ENCODE measurements at places on chromosomes 11 and 22.

DNA sequence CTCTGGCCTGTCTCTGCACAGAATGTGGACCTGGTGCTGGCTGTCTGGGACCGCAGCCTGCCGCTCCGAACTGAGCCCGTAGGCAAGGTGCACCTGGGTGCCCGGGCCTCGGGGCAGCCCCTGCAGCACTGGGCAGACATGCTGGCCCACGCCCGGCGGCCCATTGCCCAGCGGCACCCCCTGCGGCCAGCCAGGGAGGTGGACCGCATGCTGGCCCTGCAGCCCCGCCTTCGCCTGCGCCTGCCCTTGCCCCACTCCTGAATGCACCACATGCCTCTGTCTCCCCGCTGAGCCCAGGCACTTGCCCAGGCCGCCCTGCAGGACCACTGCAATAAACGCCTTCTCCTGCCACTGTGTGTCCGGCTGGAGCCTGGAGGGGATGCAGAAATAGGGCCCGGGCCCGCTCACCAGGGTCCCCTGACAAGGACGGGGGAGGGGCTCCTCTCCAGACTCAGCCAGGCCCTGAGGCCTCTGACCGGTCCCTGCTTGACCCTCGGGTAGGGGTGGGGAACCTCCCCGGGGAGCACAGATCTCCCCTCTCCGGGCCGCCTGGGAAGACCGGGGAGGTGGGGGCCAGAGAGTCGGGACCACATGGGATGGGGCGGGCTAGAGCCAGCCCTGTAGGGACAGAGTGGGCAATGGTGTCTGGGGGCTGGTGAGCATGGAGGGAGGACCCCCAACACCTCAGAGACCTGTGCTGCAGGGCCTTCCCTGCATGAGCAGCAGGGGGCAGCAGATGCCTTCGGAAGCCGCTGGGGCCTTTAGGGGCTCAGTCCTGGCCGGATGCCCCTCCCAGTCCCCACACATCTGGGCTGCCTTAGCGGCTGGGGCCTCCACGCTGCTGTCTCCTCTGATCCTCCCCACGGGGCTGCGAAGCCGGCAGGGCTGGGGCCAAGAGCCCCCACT is 1.4 kb upstream of the TNNI2 start:
- DNase-seq = peak; percentile 31

DNA sequence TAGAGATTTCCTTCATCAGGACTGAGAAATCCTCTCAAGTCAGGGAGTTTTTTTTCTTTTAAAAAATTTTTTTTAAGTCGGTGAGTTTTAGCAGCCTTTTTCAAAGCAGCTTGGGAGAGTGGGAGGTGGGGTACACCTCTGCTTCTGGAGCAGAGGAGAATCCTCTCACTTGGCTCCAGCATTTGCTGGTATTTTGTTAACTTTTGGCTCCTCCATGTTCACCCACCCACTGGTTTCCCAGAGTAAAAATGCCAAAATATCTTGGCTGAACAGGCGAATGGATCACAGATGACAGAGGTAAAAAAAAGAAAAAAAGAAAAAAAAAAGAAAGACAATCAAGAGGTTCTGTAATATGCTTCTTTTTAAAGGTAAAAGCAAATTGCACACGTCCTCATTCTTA is 68.0 kb downstream of the GAB2 start:
- DNase-seq = no peak

DNA sequence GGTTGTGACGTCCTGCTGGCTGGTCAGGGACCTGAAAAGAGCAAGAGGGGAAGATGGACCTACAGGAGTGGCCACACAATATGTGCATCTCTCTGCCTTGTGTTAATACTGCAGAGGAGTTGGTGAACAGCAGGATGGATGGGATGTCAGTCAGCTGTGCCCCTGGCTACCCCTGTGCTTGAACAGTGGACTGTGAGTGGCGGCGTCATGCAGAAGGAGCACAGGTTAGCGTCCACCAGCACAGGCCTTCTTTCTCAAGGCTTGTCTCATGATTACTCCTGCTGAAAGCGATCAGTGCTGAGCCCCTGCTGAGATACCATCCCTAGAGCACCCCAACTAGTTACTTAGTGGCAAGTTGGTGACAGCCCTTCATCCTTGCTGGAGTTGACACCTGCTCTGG is 3.8 kb upstream of the CHKB start:
- no peak for DNase-seq

GRCh38 chr11:81829976-81830375 is 903.7 kb downstream of the FAM181B start:
- no peak for DNase-seq

- no peak for DNase-seq
Measured at GRCh38 chr11:370070-370941, 1.0 kb downstream of the B4GALNT4 start.

GRCh38 chr22:45238076-45238956 is 2.4 kb downstream of the KIAA0930 start:
- DNase-seq = peak; percentile 23

GRCh38 chr11:119320776-119321524 is 4.0 kb upstream of the MCAM start:
- peak; percentile 22 for DNase-seq

DNA sequence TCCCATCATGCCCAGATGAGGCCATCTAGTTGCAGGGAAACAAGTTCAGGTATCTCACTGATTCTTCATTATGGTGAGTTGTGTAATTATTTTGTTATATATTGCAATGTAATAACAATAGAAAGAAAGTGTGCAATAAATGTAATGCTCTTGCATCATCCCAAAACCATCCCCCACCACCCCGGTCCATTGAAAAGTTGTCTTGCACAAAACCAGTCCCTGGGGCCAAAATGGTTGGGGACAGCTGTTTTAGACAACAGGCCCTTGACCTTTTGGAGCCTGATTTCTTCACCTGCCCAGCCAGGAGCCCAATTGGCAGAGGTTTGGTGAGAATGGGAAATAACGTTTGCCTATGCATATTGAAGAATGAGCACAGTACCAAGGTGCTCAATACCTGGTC is 15.9 kb downstream of the MPEG1 start:
- DNase-seq = no peak

DNA sequence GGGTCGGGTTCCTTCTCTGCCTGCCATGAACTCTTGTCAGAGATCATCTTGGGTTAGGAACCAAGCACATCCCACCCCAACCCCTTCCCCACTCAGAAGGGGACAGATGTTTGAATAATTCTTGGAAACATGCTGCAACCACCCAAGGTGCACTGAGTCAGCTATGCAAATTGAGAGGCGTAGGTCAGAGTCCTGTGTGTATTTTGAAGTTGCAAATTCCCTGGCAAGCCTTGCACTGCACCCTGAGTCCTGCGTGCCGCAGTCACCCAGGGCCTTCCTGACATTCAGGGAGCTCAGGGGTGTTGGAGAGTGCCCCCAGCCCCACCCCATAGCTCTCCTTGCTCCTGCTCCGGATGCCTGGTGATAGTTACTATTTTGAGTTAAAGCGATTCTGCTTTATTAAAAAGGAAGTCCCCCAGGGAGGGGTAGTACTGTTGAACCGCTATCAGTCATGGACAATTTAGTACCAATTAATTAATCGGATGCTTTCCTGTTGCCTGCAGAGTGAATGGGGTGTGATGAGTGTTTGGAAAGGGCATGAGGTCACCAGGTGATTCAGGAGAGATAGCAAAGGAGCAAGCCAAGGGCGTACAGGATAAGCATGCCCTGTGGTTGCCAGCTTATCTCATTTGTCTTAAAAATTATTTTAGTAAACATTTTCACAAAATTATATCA is 123.7 kb downstream of the GRIK4 start:
- no peak for DNase-seq

DNA sequence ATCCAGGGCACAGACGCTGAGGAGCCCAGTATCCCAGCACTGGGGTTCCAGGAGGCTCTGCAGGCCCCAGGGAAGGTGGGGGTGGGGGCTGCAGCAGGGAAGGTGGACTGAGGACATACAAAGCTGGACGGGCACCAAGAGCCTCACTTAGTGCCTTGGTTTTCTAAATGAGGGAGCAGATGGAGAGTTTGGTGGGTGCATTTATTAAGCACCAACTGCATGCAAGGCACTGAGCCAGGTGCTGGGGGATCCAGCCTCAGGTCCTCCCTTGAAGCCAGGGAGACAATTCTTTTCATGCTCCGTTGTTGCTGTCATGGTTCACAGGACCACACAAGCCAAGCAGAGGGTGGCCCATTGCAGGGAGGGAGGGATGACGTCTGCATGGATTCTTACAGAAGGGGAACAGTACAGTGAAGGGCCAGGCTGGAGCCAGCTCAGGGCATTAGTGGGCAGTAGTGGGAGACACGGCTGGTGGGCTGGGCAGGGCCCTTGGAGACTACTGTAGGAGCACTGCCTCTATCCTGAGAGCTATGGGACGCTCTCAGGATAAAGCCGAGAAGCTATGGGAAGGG is 65.0 kb downstream of the MACROD1 start:
- DNase-seq = no peak

All from NCI-H2081 (cell line).